ENCODE measurements at places on chromosomes 3 and 15.

DNA sequence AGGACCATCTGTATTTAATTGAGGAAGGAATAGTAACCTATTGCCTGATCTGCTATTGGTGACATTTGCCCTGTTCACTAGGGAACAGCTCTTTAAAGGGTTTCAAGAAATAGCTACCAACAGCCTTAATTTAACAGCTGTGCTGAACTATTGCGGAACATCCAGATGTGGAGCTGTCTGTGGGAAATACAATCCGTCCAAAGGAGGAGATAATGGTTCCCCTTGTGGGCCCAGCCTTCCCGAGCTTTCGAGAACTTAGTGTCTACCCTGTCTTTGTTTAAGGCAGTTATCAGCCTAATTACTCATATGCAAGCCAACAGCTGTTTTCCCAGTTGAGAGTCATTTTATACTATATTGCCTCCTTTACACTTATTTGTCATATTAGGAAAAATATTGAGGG, 398.6 kb downstream of the WDR72 start:
- no peak overlapping the region for H3K4me3 ChIP-seq
- H3K27me3 ChIP-seq = no peaks in the 10 kb centered on the region
- no peaks in the 10 kb centered on the region for H3K36me3 ChIP-seq
- no peak overlapping the region for H3K27ac ChIP-seq
- no peaks in the 10 kb centered on the region for H3K4me1 ChIP-seq

DNA sequence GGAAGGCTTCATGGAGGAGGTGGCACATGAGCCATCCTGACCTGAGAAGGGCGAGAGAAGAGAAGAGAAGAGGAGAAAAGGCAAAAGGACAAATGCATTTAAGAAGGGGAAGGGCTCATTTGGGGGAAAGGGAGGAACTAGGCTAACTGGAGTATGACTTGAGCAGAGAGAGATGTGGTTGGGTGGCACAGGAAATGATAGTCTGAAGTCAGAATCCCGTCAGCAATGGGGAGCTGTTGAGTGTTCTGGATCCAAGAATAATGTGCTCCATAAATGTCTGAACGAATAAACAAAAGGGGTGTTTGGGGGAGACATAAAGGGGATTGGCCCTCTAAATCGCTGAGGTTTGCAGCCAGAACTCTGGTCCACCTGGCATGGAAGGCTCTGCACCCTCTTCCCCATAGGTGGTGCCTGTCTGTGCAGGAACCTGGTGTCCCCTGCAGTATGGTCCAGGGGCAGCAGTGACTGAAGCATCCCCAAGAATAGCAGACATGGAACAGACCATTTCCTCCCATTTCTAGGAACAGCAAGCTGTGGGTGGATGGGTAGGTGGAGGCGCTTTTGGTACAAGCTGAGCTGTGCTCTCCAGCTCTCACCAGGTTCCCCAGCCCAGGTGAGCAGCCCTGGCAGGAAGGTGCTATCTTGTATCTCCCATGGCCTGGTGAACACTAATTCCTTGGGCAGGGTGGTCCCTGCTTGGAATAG, 15.2 kb downstream of the CORO2B start:
- no peak overlapping the region for H3K27ac ChIP-seq
- H3K27me3 ChIP-seq = no peaks in the 10 kb centered on the region
- no peaks in the 10 kb centered on the region for H3K4me1 ChIP-seq
- no peak for DNase-seq
- no peaks in the 10 kb centered on the region for H3K36me3 ChIP-seq

DNA sequence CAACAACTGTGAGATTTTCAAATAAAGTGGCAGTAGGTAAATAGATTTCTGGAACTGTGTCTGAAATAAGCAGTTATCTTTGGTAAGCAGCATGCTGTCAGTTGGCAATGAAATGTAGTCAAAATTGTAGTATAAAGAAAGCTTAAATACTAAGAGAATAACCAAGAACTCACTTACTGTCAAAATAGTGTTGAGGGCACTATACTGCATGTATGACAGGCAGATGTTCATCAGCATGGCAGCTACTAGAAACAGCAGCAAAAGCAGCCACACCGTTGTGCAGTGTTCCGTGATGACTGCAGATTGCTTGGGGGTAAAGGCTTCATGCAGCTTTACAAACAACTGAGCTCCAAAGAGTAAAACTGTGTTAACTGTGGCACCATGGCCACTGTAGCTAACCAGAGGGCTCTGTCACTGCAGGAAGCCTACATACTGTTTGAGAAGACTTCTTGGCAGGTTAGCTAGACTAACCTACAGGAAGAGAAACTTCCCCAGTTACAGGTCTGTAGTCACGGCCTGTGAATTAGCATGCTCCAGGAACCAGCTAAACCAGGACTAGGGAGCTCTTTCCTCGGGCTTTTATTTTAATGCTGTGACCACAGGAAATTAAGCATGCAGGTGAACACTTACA, 459.7 kb downstream of the TBL1XR1 start:
- H3K4me1 ChIP-seq = no peaks in the 10 kb centered on the region
- H3K27ac ChIP-seq = no peak overlapping the region
- DNase-seq = no peak
- H3K27me3 ChIP-seq = no peaks in the 10 kb centered on the region
- no peak overlapping the region for H3K4me3 ChIP-seq

GRCh38 chr3:5258526-5258925, 71.0 kb downstream of the EDEM1 start:
- DNase-seq = no peak
- H3K27ac ChIP-seq = no peak overlapping the region
- no peaks in the 10 kb centered on the region for H3K36me3 ChIP-seq
- peaks cover 6% of the 10 kb centered on the region for H3K4me1 ChIP-seq
- peaks cover 1% of the 10 kb centered on the region for H3K27me3 ChIP-seq

- no peak overlapping the region for H3K4me3 ChIP-seq
- no peak overlapping the region for H3K27ac ChIP-seq
- no peaks in the 10 kb centered on the region for H3K27me3 ChIP-seq
- DNase-seq = no peak
Observed at GRCh38 chr3:53764026-53764775, 82.0 kb downstream of the CHDH start.

GRCh38 chr3:13657660-13658435, 108.9 kb downstream of the FBLN2 start:
- DNase-seq = peak; percentile 32
- peaks cover 8% of the 10 kb centered on the region for H3K27me3 ChIP-seq
- H3K36me3 ChIP-seq = no peaks in the 10 kb centered on the region
- no peak overlapping the region for H3K27ac ChIP-seq
- H3K4me1 ChIP-seq = peaks cover 18% of the 10 kb centered on the region
- no peak overlapping the region for H3K4me3 ChIP-seq

DNA sequence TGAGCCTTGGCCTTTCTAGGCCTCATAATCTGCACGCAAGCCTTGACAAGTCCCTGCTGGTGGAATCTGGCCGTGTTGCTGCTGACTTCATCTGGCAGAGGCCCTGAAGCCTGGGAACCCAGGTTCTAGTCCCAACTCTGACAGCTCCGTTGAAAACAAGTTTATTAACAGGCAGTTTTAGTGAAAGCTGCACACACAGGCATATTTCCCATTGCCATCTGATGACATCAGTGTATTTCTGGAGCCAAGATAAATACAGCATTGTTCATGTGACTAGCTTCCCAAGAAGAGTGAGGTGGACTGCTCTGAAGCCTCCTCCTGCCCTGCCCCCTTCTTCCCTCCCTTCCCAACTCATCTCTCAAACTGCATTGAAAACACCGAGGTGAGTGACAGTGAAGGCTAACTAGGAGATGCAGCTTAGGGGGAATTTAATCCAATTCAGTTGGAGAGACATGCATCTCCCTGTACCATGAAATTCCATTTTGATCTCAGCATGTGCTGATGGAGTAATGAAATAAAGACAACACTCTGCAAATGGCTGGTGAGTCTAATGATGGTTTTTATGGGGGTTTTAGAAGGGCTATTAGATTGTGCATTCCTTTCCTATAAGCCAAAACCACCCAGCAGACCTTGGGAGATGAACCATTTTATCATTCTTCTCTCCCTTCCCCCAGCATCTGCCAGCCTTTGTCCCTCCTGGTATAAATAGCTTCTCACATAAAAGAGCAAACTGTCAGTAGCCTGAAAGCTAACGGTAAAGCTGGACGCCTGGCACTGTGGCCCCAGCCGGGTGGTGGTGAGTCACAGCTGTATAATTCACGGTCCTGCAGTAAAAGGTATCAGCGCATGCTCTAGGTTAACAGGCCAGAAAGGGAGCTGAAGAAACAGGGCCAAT, 38.0 kb downstream of the PRICKLE2 start:
- no peak for DNase-seq
- H3K27me3 ChIP-seq = no peaks in the 10 kb centered on the region
- no peaks in the 10 kb centered on the region for H3K36me3 ChIP-seq
- H3K4me1 ChIP-seq = no peaks in the 10 kb centered on the region
- H3K27ac ChIP-seq = no peak overlapping the region
- no peak overlapping the region for H3K4me3 ChIP-seq

DNA sequence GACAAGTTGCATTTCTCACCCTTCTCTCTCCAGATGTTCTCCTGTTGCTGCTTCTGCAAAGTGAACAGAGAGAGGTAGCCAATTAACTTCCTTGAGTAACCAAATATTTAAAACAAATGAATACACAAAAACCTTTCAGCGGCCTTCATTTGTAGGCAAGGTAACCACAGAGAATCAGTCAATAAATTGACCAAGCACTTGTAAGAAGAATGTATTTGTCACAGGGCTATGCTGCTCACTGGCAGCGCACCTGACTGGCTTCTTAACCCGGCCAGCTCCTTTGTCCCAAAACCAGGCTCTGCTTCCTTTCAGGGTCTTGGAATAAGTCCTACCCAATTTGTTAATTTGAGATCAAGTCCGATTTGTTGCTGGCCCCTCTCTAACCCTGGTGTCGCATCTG, 43.5 kb upstream of the STXBP5L start:
- no peak overlapping the region for H3K27ac ChIP-seq
- no peaks in the 10 kb centered on the region for H3K27me3 ChIP-seq
- DNase-seq = no peak
- no peaks in the 10 kb centered on the region for H3K4me1 ChIP-seq

- no peak for DNase-seq
- no peak overlapping the region for H3K27ac ChIP-seq
- no peaks in the 10 kb centered on the region for H3K36me3 ChIP-seq
- H3K4me3 ChIP-seq = no peak overlapping the region
- no peaks in the 10 kb centered on the region for H3K4me1 ChIP-seq
Observed at GRCh38 chr3:75321060-75321459, 343.1 kb upstream of the FRG2C start.

DNA sequence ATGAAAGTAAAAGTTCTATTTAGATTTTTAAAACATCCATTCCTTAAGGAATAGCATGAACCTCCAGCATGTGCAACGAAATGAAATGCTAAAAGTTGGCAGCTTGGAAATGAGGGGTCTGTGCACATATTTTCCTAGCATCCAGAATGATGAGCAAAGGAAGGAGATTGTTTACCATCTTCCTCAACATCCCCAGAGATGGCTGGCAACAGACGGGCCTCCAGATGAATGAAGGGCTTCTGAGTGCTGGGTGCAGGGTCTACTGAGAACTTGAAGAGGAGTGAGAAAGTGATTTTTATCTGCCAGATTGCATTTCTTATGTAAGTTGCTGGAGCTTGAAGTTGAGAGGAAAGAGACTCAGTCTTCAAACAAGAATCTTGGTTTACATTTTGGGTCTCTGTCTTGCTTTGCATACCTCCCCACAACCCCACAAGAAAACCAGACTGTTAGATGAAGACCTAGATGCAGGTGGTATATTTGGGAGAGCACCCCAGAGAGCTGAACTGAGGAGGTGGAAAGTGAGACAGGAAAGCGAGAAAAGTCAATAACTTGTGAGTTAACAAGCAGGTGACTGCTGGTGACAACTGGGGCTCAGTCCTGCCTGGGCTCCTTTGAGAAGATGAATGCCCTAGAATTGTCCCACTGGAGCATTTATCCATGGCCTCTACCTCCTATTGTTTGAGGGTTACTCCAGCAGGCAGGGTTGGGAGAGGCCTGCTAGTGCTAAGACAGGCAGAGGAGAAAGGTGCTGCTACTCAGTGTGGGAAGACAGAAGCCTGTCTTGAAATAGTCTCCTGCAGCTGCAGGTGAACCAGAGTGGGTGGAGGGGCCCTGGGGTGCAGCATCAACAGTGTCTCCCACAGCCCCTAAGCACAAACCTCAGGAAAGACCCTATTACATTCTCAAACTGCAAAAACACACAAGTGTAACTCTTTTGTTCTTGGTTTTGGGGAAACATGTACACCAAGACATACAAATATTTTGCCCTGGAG, 10.5 kb upstream of the CCK start:
- no peaks in the 10 kb centered on the region for H3K36me3 ChIP-seq
- no peaks in the 10 kb centered on the region for H3K4me1 ChIP-seq
- no peak overlapping the region for H3K27ac ChIP-seq
- no peak for DNase-seq

DNA sequence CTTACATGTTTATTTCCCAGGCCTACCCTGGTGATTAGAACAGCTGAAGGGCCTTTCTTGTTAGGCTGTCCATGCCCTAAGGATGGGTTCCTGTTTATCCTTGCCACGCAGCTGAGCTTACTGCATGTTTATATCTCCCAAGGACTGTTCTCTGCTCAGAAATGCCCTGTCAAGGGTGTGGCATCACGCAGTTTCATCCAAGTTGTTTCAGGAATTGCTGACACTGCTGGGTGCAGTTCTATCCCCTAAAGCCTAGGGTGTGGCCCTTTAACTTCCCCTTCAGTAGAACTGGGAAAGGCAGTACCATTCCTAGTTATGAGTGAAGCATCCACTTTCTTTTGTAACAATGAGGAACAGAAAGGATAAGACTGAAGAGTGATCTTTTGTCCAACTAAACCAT, 5.0 kb downstream of the ELL3 start:
- H3K4me3 ChIP-seq = no peak overlapping the region
- no peak for DNase-seq
- no peak overlapping the region for H3K27ac ChIP-seq
- H3K36me3 ChIP-seq = peaks cover 32% of the 10 kb centered on the region
- peaks cover 6% of the 10 kb centered on the region for H3K4me1 ChIP-seq

DNA sequence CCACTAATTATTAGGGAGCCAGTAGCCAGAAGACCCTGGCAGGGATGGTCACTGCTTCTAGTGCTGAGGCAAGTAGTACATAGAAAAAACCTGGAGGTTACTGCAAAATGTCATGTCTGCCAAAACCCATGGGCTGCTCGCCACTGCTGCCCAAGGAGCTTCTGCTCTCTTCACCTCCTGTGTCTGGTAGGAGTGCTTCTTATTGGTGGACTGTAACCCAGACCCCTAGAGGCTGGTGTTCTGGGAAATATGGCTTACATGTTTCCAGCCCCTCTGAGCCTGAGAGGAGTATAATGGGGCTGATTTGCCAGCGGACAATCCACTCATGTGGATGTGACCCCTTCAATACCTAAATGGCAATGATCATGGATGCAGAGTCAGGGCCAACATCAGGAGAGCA, 286.4 kb downstream of the EPHB1 start:
- no peaks in the 10 kb centered on the region for H3K27me3 ChIP-seq
- H3K4me1 ChIP-seq = no peaks in the 10 kb centered on the region
- no peaks in the 10 kb centered on the region for H3K36me3 ChIP-seq
- H3K4me3 ChIP-seq = no peak overlapping the region

DNA sequence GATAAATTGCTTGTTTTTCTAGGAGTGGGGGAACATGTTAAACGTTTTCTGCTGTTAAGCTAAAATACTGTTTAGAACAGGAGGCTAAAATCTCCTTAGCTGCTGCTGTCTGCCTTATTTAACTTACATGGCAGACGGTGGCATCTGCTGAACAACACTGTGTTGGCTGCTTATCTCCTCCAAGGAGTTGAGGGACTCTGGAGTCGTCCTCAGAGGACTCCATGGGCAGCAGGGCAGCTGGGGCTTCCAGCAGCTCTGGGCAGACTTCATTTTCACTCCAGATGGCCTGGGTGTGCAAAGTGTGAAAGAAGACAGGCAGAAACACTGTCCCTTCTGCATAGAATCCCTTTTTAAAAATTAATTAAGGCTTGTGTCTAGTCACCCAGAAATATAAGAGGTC, 52.9 kb upstream of the NUDT16 start:
- no peak for DNase-seq
- no peak overlapping the region for H3K27ac ChIP-seq
- H3K36me3 ChIP-seq = no peaks in the 10 kb centered on the region
- H3K27me3 ChIP-seq = no peaks in the 10 kb centered on the region
